ENCODE measurements at places on chromosomes 5 and 9.

DNA sequence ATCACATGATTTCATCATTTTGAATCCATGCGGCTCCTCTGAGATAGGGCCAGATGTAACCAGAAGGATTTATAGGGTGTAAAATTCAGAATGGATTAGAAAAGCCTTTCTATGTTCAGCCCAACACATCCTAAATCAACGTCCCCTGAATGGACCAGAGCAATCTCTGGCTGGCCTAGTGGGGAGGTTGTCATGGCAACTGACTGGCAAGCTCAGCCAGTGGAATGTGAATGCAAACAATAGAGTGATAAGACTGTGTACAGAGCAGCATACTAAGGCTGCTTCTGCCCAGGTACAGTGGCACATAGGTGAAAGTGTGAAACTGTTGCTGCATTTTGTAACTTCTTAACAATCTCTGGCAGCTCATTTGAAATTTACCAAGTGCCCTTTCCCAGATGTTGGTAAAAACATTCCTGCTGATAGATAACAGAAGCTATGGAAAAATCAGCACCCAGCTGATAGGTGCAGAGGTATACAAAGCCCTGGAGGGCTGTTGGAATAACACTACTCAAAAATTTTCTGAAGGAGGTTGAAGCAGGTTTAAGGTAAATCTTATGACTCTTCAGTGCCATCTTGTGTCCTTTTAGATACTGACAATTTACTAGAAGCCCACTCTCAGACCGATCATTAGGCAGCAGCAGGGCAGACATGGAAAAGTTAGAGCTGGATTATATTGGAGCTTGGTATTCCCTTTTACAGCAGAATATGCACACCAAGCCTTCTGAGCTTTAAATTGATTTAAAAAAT, 267.2 kb downstream of the RAB3C start:
- no peak for DNase-seq

- DNase-seq, result no peak
Observed at GRCh38 chr9:90176901-90177300, 465.7 kb downstream of the DIRAS2 start.

GRCh38 chr5:40204144-40204543, 475.6 kb upstream of the PTGER4 start:
- no peak for DNase-seq

- no peak for DNase-seq
Observed at GRCh38 chr5:144581044-144581443, 410.4 kb downstream of the KCTD16 start.

DNA sequence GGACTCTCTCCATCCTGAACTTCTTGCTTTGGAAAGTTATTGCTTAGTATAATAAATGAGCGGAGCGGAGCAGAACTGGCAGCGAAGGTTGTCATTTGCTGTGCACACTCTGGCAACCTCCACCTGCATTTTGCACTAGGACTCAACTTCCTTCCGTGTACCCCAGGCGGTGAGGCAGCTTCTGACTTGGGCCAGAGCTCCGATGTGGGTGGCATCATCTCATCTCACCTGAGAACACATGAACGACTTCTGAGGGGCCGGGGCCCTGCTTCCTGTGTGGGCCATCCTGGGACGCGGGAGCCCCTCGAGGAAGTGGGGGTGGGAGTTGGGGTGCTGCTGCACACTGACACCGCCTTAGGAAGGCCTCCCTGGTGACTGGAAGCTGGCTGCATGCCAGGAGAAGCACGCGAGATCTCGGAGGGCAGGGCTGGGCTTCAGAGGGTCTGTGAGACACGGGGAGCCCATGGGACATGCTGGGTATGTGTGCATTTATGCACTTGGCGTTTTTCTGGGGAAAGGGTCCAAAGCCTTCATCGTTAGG, 56.5 kb upstream of the COL5A1 start:
- no peak for DNase-seq

DNA sequence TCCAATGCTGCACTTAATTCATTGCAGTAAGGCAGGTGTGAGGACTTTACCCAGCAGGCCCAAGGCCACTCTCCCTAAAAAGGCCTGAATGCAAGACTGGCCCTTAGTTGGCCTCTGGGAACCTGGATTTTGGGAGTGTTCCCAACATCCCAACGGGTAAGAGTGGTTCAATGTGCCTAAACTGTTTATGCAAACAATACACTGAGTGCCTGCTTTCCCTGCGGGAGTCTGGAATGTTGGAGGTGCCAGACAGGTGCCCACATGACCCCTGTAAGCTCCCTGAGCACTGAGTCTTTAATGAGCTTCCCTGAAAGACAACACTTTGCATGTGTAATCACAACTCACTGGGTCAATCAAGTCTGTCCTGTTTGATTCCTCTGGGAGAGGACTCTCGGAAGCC, 37.4 kb downstream of the NSUN2 start:
- no peak for DNase-seq

GRCh38 chr5:159904874-159905273, 11.4 kb upstream of the ADRA1B start:
- no peak for DNase-seq

GRCh38 chr9:14554886-14555285, 138.3 kb downstream of the ZDHHC21 start:
- no peak for DNase-seq

- DNase-seq, result no peak
Observed at GRCh38 chr5:6188344-6188743, 190.0 kb downstream of the MED10 start.

DNA sequence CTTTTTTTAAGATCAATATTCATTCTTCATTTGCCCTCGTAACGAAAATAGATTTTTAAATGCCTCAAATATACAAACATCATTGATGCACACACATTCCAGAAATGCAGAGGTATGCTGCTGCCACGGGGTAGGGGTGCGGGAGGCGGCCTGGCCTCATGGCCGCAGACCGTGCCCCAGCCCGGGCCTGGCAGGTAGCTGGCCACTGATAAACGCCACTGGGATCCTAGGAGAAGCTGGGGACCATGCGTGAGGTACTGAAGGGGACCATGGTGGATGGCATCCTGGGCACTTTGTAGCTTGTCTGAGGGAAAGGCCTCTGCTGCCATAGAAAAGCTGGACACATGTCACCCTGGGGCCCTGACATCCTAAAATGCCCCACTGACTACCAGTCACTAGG, 6.5 kb downstream of the ORM2 start:
- DNase-seq, result no peak

Measured in aorta (tissue), 5 donors.